ENCODE measurements at places on chromosomes 4 and X. TPM values are rescaled to one million over a fixed set of nuclear protein-coding genes. Genes with fewer than 3 reads are reported as not detected.

Gene VEGFC
- total RNA-seq = not detected

Gene GPR173
- 0.56 TPM for total RNA-seq

Gene TLR3
- not detected for total RNA-seq

Gene SEC31A
- total RNA-seq = 78.8 TPM

Gene NLRP2B
- not detected for total RNA-seq

Gene VCX3A
- total RNA-seq = not detected

Gene ABRAXAS1
- 18.5 TPM for total RNA-seq

Gene CC2D2A
- not detected for total RNA-seq

Gene MAGED4B
- 1.7 TPM for total RNA-seq

Gene CLNK
- total RNA-seq = 0.32 TPM

Gene AKAP14
- not detected for total RNA-seq

Gene PAGE5
- 1.5 TPM for total RNA-seq

Gene VCX2
- not detected for total RNA-seq

Gene GAGE13
- total RNA-seq = not detected

Gene ADH1C
- total RNA-seq = not detected

Gene HS6ST2
- 0.26 TPM for total RNA-seq

Gene NR0B1
- not detected for total RNA-seq

Gene ADRA2C
- total RNA-seq = not detected

Gene CSAG2
- total RNA-seq = not detected

Gene TBC1D8B
- 1.2 TPM for total RNA-seq

Gene SPP1
- total RNA-seq = 0.32 TPM

Gene SLC38A5
- total RNA-seq = 156 TPM

Gene IL13RA2
- total RNA-seq = not detected

Gene PRR32
- not detected for total RNA-seq

Gene C4orf46
- total RNA-seq = 20.9 TPM

Gene DCTD
- 160 TPM for total RNA-seq

Gene XPNPEP2
- total RNA-seq = 0.32 TPM

Gene HPGDS
- total RNA-seq = not detected

Gene DDX60
- 22.7 TPM for total RNA-seq

Gene PRDM5
- 1.3 TPM for total RNA-seq

Gene USP51
- total RNA-seq = 1.3 TPM

Gene RPS6KA6
- 0.56 TPM for total RNA-seq

Gene TASL
- total RNA-seq = 3.4 TPM

Gene SOD3
- not detected for total RNA-seq

Gene GABRQ
- not detected for total RNA-seq

Gene IGFBP7
- not detected for total RNA-seq

Gene PABPC1L2B
- not detected for total RNA-seq

Gene GLOD5
- total RNA-seq = not detected

Gene MAGEB10
- total RNA-seq = not detected

Gene CASP3
- total RNA-seq = 72.0 TPM

Gene HMX1
- not detected for total RNA-seq

Gene ERCC6L
- 13.1 TPM for total RNA-seq
